Stimulated activated CD4-positive, alpha-beta T cell treated with anti-CD3 and anti-CD28 coated beads, TNF-alpha, amount 100 ng/mL, for 1 hour (primary cell): ENCODE measurements at places on chromosomes 1 and 21.
A peak's percentile ranks its signal among the peaks of the same experiment; 100 is the strongest.

DNA sequence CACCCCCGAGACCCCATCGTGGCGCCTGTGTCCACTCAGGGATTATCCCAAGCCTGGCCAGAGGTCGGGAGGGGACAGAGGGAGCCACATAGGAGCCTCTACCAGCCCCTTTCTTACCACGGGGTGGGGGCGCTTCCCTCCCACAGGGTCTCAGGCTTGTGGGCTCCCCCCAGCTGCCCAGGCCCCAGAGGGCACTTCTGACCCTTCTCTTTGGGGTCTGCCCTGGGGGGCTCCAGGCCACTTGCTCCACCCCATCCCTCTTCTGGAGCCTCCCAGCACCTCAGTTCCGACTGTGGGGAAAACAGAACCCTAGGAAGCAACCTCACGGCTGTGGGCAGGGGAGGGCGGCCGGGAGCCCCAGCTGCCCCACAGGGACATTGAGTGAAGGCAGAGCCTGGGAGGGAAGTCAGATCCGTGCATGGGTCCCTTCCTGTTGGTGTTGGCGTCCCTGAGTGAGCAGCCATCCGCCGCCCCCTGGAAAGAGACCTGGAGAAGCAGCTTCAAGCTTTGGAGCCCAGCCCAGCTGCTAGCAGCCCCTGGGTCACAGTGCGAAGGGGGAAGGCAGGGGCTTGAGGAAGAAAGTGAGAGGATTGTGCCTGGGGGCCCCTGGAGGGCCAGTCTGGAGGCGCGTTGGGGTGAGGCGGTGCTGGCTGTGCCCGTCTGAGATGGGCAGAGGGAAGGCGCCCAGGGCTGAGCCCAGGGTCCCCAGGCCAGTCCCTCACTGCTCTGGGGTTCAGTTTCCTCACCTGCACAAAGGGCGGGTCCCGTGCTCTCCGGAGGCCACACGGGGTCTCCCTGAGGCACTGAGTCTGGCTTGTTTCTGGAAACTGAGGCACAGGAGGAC lies 22.1 kb downstream of the RRP1 start:
- DNase-seq: no peak

DNA sequence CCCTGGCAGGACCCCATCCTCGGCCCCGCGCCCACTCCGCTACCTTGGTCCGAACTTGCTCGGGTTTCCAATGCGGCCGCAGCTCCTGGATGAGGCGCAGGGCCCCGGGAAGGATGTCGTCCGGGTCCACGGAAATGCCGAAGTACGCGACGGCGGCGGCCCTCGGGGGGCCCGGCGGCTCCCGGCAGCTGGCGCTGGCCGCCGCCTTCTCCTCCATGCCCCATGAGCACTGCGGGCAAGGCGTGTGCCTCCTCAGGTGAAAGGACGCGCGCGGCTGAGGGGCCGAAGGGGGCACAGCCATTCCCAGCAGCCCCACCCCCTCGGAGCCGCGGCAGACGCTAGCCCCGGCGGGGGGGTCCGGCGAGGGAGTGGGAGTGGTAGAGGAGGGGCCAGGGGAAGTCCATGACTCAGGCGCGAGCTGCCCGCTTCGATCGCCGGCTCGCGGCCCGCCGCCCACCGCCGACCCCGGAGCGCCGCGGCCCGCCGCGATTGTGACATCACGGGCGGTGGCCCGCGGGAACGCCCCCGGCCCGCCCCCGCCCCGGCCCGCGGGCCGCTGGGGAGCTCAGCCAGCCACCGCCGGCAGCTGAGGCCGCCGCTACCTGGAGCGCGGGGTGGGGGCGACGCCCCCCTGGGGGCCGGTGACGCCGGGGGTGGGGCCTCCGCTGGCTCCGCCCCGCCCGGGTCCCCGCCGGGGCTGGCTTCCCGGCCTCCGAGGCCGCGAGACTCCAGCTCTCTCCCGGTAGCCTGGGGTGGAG lies at the start of gene ETNK2:
Gene ETNK2, minus strand, starts transcription at position 493 of the 758 bp plus-strand sequence. Its CDS starts 192 bp downstream, at position 301.
- DNase-seq: peak; percentile 7

DNA sequence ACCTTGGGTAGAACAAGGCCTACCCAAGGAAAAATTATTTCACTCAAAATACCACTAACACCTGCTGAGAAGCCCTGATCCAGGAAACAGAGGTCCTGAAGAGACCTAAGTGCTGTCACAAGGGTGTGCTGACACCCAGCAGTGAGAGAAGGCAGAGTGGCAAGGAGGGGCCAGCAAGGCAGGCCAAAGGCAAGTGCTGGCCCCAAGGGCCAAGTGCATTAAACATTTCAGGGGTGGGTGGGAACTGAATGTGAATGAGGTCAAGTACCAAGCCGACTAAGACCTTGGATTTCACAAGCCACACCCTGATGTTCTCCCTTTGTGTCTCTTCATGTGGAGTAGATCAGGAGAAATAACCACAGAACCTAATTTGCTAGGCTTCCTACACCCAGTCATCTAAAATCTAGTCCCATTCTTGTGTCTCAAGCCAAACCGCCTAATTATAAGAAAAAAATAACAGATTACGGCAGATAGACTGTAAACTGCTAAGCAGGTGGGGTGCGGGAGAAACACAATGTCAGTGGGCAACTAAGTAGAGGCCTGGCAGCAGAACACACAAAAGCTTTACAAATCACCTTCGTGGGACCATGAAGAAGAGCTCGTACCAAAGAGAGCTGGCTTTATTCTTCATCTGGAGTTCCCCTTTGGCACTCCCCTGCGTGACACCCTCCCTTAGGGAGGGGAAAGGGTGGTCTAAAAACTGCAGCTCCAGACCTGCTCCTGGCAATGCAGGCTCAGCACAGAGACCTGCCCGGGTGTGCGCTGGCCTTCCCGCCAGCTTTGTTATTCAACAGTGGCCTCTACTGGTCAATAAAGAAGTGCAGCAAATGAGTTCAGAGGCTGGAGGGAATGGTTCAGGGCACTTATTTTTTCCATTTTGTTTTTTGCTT lies 8.7 kb downstream of the UBE2G2 start:
- DNase-seq: no peak

GRCh38 chr1:53111073-53111556 lies 31.3 kb downstream of the SLC1A7 start:
- no peak for DNase-seq

GRCh38 chr1:167935216-167936067 lies 1.0 kb upstream of the DCAF6 start:
- DNase-seq: no peak

DNA sequence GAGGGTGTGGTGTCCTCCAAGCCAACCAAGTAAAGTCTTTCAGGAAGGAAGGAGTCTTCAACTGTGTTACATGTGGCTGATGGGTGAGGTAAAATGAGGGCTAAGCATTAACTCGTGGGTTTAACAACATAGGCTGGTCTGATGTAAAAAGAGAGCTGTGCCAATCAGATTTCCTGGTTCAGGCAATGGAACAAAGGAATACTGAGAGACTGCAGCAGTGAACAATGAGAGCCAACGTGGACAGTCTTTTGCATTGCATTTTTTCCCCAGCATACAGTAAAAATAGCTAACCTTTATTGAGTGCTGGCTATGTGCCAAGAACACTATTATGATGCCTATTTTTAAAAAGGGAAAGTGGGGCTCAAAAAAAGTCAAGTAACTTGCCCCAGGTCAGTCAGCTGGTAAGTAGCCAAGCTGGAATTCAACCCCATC lies 31.1 kb downstream of the DLGAP3 start:
- DNase-seq: no peak

- no peak for DNase-seq
These were observed 356.3 kb upstream of the PRMT6 start for GRCh38 chr1:106700211-106700610.

DNA sequence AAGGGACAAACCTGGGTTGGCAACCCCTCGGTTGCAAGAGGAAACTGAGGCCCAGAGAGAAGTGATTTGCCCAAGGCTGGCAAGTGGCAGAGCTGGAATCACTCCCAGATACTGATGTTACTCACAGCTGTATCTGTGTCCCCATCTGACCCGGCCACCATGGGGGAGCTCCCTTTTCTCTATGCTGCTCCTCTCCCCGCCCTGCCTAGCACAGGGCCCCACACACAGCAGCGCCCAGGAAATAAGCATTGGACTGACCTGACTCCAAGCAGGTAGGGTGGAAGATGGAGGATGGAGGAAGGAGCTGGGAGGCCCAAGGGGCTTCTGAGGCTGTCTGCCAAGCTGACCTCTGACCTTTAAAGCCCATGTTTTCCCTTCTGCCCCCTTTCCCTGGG lies 3.0 kb upstream of the FBLIM1 start:
- no peak for DNase-seq

DNA sequence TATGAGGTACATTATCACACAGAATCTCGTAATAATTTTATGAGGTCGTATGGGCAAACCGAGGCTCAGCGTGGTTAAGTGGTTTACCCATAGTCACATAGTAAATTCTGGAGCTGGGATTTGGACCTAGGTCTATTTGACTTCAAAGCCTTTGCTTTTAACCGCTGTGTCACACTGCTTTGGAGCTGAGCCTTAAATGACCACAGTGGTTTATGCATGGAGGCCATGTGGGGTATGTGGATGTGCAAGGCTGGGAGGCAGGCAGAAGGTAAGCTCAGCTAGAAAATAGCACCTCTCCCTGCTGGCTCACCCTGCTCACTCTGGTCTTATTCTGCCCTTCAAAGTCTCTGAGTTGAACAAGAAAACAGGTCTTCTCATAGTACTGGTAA lies 269.5 kb downstream of the TRABD2B start:
- DNase-seq: no peak

DNA sequence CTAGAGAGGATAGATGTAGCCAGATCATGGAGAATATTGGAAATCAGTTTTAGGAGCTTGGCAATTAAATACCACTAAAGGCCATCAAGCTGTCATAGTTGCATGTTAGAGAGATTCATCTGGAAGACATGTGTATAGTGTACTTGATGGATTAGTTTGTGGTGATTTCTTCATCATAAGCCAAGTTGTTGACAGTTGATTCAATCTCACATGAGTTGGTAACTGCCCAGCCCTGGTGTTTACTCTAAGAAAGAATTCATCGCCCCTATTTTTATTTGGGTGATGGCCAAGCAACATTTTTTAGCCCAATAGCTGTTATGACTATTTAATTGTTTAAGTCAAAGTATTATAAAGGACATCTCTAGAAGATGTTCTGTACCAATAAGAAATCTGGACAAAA lies 737.6 kb downstream of the PLA2G4A start:
- no peak for DNase-seq

GRCh38 chr1:206727981-206728696 lies 42.4 kb upstream of the IL19 start:
- no peak for DNase-seq

DNA sequence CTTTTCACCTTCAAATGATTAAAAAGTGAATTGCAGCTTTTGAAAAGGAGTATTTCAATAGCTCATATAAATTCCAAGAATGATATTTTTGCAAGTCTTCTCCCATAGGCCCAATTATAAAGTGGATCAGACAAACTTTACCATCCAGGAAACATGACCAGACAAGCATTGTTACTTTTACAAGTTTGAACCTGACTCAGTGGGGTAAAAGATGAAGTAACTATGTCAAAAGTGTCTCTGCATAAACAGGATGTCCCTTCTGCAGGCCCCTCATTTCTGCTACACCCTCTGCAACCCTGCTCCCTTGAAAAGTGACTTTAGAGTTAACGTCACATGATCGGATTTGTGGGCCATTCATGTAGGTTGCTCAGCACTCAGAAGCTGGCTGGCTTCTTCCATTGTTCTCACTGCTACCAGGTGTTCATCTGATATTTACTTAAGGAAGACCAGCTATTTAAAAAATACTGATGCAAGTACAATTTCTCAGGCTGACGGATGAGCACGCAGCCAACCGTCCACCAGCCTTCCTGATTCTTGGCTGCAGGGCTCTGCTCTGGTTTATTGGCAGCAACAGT lies 32.3 kb downstream of the URB1 start:
- DNase-seq: no peak

DNA sequence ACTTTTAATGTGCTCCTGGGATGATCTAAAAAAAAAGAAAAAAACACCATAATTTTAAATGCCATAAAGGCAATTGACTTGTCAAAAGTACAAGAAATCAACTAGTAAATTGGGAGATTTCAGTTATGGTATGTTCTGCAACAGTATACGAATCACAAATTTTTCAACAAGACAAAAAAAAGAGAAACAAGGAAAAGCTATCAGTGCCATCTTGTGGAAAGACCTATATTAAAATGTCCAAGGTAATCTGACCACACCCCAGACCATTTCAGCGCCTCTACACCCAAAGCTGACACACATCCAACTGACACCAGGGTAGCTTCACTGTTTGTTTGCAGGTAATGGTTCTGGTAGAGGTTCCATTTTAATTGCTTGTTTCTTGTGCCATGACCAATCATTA lies 5.0 kb upstream of the DUSP23 start:
- no peak for DNase-seq

DNA sequence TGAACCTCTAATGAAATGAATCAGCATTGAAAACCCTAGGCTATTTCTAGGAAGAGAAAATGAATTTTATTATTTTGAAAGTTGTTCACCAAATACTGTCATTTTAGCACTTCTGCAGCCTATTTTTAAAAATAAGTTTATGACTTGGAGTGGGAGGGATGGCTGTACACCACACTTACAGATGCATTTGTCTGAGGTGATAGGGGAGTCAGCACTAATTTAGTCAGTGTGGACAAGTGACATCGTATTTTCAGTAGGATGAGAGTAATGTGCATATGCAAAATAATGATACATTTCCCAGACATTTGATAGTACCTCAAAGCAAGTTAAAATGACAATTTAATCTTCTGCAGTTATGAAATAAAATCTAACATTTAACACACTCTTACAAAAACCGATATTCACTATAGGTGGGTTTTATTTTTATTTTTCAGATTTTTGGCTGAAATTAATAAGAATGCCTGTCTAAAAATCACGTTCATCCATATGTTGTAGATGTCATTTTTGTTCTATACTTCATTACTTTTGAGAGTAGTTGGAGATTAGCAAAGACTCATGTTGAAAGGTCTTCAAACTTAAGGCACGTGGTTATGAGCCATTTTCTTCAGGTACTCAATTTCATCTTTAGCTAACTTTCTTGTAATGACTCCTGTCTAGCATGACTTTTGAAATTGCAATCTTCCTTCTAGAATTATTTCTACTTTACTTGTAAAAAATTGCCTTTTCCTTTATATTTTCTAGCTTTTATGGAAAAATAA lies 186.7 kb downstream of the NCAM2 start:
- no peak for DNase-seq

DNA sequence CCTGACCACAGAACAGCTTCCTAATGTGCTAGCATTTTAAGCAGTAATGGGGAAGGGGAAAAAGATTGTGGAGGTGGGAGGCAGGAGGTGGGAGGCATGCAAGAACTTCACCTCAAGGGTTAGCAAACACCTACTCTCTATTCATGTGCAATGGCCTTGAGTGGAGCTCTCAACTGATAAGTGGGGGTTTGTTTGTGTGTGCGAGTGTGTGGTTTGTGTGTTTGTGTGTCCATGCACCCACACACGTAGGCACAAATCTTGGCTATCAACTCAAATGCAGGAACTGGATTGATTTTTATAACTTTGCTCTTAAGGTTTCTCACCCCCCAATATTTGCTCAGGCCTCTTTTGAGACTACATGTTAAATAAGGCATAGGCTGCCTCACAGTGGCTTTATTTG lies 78.6 kb downstream of the SYT6 start:
- DNase-seq: no peak

- no peak for DNase-seq
These were observed 636 bp downstream of the INTS3 start for GRCh38 chr1:153728305-153729066.

DNA sequence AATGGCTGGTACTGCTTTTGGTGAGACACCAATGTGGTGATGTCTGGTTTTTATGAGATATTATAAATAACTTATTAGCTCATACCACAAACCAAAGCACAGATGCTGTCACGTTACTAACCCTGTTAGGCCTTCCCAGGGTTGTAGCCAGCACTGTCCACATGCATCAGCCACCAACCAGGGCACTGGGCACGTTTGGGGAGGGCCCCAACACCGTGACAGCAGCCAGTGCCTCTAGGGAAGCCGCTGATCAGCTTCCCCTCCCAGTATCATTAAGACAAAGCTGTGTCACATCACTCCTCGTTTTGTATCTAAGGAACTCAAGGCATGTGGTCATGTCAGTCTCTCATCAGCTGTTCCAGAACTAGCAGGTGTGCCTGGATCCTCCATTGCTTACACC lies 13.9 kb downstream of the URB1 start:
- no peak for DNase-seq
